Fibroblast of skin of left biceps (primary cell): ENCODE measurements at places on chromosomes 4 and X.

DNA sequence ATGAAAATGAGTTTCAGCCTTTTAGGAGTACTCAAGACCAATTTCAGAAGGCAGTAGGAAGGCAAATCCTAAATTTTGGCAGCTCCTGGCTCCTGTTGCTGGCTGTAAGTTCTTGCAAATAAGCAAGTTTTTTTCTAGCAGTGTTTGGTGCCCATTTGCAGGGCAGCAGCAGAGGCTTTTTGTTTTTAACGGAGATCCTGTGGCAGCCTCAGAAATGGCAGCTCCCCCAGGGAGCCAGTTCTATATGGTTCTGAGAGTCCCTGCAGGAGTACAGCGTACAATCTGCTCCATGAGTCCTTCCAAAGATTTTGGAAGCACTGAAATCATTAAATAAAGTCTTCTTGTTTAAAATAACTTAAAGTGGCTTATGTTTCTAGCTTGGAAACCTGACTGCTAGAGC lies 171.9 kb downstream of the NDST4 start:
- DNase-seq, result no peak

- no peak for DNase-seq
Observed at GRCh38 chr4:74536557-74536956, 91.6 kb downstream of the AREG start.

GRCh38 chr4:78939667-78940008 lies 400 bp upstream of the PAQR3 start:
- no peak for DNase-seq

DNA sequence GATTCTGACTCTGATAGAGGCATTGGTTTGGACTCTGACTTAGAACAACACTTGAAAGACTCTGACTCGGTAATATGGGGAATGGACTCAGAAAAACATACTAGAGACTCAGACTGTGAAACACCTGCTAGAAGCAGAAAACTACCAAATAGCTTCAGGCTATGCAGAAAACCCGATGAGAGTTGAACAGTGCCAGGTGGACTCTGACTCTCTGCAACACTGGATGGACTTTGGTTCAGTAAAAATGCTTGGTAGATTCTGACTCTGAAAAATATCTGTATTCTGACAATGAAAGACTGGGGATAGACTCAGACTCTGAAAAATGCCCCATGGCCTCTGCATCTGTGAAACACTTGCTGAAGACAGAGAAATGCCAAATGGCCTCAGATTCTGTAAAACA lies 215.1 kb upstream of the HDX start:
- DNase-seq, result no peak

GRCh38 chrX:47540754-47541538 lies 20.1 kb upstream of the ARAF start:
- DNase-seq, result peak; percentile 64

- DNase-seq, result peak; percentile 34
Observed at GRCh38 chrX:1453951-1454785, 1.5 kb upstream of the ASMTL start.

DNA sequence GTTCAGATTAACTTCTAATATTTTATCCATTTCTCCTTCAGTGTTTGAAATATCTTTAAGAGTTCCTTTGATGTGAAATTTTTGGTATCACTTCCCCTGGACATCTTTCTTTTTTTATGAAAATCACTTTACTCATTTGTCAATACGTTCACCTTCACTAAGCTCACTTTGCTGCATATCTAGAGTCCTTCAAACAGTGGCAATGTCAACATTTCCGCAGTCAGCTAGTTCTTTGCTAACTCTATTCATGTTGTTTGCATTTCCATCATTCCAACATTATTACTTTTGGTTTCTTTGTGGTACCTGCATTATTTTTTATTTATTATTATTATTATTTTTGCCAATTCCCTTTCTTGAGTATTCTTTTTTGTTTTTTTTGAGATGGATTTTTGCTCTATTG lies 203.0 kb downstream of the GPAT3 start:
- DNase-seq, result no peak

GRCh38 chrX:72030431-72030830 lies 101.3 kb downstream of the RTL5 start:
- no peak for DNase-seq

- DNase-seq, result peak; percentile 32
Observed at GRCh38 chr4:120921456-120922380, 808 bp downstream of the PRDM5 start.
